Omental fat pad (tissue), 4 donors: ENCODE measurements at places on chromosomes 5 and 9. TPM values are rescaled to one million over a fixed set of nuclear protein-coding genes. Genes with fewer than 3 reads are reported as not detected.

GRCh38 chr5:138706655-138707480, 46.4 kb upstream of the CTNNA1 start:
- no peak for DNase-seq

DNA sequence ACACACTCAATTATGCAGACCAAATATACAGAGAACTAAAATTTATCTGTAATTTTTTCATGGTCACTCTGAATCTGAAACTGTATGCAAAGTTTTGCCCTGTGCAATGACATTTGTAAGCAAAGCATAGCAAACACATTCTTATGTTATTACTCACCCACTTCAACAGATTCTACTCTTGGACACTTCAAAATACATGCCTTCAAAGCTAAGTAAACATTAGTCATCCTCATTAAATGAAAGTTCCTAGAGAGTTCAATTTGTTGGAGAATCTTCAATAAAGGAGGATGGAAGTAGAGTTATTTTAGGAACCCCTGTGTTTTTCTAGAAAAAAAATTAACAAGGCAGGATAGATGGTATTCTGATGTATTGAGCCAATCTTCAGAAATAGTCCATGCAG, 639.7 kb upstream of the C9orf72 start:
- DNase-seq, result no peak

DNA sequence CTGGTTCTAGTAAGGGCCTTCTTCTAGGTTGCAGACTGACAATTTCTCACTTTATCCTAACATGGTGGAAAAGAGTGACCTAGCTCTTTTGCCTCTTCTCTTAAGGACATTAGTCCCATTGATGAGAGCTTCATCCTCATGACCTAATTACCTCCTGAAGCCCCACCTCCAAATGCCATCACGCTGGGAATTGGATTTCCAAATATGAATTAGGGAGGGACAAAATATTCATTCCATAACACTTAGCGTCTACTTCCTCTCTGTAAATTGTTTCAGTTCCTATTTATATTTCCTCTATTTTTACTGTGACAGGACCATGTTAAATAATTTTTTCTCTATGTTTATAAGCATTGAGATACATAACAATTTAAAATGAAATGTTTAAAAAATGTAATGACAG, 408.8 kb downstream of the CDH10 start:
- no peak for DNase-seq

- no peak for DNase-seq
Measured at GRCh38 chr5:181170237-181170825, 22.9 kb downstream of the OR2V2 start.

GRCh38 chr9:110776221-110776620, 107.6 kb downstream of the MUSK start:
- no peak for DNase-seq

GRCh38 chr9:88766778-88767503, 224.3 kb upstream of the S1PR3 start:
- DNase-seq, result no peak

GRCh38 chr9:34647084-34647403, 569 bp downstream of the GALT start:
- no peak for DNase-seq

DNA sequence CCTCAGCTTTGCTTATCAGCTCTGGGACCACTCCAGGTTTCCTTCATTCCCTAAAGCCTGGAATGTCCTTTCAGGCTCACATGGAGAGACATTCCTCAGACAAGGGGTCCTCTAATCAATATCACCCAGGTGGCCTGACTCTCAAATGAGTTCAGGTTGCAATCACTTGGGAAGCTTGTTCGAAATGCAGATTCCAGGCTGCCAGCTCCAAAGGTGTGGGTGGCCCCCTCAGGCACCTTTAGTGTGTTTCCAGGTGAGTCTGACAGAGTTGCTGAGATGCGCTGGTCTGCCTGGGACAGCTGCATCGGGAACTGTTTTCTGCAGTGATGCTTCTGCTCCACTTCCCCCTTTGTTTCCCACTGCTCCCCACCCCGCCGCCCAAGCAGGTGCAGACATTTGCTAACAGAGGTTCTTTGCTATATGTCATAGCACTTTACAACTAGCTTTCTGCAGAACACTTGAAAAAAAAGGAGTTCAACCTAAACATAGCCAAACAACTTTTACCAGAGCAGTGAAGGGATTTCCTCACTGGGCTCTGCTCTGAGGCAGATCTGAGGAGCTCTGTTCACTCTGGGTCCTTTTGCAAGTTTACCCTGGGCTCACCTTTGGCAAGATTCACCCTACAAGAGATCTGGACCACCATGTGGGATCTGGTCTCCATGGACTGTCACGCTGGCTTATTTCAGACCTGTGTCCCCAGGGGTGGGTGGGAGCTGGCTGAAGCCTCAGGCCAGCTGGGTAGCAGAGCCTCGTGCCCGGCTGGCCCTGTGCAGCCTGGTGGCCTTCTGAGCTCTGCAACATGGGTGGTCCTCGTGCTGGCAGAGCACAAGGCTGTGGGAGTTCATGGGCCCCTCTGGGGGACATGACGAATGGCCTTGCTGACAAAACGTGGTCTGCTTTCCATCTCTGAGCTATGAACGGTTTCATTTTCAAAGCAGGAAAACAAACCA, 539.6 kb downstream of the CCDC171 start:
- DNase-seq, result no peak

DNA sequence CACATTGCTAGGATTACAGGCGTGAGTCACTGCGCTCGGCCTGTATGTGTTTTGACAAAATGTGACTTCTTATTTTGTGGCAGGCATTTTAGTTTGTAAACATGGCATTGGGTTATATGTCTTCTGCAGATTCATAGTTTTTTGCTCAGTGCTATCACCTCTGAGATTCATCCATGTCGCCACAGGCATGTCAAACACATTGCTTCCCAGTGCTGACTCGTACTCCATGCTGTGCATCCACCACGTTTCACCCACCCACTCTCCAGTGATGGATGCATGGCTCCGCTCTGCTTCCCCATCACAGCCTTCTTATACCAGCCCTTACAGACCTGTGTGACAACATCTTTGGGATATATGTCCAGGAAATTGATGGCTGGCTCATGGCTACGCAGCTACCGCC, 158.8 kb downstream of the GAS1 start:
- no peak for DNase-seq

- no peak for DNase-seq
Measured at GRCh38 chr5:107476783-107477182, 194.0 kb downstream of the EFNA5 start.

GRCh38 chr9:8338767-8339510, 539.4 kb upstream of the DMAC1 start:
- DNase-seq, result no peak

GRCh38 chr5:124732428-124733328, 13.8 kb downstream of the ZNF608 start:
- DNase-seq, result no peak

GRCh38 chr9:132784286-132784830, 93.7 kb downstream of the AK8 start:
- DNase-seq, result no peak

DNA sequence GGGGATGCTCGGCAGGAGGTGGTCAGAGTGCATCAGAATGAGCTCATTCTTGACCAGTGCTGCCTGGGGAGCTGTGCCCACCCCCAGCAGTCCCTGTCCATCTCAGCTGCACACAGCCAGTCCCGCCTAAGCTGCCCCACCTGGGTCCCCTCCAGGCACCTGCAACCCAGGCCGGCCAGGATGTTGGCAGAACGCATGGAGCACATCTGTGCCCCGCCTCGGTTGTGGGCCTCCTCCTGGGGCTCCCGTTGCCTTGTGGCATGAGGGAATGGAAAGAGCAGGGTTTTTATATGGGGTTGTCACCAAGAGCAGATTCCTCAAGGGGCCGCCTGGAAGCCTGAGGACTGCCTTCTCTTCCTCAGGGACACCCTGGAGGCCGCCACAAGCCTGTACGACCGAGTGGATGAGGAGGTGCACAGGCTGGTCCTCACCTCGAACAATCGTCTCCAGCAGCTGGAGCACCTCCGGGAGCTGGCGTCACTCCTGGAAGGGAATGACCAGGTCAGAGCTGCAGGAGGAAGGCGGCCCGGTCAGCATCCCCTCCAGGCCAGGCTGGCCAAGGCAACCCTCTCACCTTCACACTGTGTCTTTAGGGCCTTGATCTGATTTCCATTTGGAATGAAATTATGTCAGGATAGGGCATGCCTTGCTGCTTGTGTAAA, 34.8 kb upstream of the LRRC14B start:
- DNase-seq, result no peak

DNA sequence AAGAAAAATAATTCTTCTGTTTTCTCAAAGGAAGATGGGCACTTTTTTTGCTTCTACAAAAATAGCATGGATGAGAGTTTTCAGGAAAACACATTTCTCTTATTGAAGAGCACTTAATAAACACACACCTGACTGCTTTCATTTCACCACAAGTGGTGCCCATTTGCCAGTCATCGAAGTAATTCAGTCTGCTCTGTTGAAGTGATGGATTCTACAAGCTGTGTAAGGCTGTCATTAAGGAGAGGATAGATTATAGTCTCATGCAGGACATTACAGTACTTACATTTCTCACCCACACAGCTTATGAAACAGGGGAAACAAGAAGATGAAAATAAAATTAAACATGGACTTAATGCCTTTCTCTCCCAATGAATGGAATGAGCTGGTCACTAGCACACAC, 165.2 kb downstream of the NR2F1-AS1 start:
- DNase-seq, result no peak

DNA sequence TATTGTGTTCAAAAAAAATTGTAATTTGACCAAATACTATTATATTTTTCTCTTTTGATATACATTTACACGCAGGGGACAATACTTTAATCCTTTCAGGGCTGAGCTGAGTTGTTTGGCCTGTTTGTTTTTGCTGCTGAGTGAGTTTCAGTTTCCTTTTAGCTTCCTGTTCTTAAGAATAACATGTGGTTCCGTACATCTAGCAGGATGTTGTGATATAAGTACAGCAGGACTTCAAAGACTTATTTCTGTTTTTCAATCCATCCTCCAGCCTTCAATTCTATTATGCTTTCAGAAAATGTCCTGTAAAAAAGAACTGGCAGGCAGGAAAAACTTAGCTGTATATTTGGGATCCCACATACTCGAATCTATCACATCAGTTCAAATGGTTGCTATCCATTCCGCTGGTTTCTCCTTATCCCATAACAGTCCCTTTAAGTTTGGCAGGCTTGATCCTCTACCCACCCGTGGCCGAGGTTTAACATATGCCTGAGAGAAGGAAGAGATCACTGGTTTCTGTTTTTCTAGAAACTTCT, 1037.3 kb upstream of the ACO1 start:
- DNase-seq, result no peak

- DNase-seq, result no peak
Measured at GRCh38 chr5:53322257-53322656, 158.2 kb upstream of the FST start.

- DNase-seq, result no peak
Measured at GRCh38 chr9:95605101-95605500, 88.3 kb upstream of the PTCH1 start.

- no peak for DNase-seq
Measured at GRCh38 chr5:72749362-72749997, 67.0 kb upstream of the TNPO1 start.

DNA sequence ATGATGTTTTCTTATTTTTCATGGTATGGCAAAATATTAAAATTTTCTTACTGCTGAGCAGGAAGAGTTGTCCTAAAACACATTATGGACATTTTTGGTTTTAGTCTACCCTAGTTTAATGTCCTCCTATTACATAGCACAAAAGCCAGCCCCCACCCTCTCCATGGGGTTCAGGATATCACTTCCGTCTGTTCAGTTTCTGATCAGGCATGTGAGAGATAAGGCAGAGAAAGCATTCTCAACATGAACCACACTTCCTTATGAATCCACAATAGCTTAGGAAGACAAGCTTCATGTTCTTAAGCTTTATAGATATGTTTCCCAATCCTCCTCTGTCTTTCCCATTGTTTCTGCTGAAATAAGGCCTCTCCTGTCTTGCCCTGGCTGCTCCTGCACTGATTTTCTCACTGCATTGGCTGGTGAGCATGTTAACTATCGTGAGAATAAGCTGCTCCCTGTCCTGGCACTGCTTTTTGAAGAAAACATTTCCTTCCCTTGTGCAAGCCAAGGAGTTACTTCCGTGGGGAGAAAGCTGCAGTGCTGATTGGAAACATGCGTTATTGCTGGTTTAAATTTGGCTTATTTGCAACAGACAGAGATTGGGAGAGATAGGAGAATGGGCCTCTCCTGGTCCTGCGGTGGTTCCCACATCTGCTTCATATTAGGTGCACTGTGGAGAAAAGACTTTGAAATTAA, 260.3 kb upstream of the RPS23 start:
- DNase-seq, result no peak

DNA sequence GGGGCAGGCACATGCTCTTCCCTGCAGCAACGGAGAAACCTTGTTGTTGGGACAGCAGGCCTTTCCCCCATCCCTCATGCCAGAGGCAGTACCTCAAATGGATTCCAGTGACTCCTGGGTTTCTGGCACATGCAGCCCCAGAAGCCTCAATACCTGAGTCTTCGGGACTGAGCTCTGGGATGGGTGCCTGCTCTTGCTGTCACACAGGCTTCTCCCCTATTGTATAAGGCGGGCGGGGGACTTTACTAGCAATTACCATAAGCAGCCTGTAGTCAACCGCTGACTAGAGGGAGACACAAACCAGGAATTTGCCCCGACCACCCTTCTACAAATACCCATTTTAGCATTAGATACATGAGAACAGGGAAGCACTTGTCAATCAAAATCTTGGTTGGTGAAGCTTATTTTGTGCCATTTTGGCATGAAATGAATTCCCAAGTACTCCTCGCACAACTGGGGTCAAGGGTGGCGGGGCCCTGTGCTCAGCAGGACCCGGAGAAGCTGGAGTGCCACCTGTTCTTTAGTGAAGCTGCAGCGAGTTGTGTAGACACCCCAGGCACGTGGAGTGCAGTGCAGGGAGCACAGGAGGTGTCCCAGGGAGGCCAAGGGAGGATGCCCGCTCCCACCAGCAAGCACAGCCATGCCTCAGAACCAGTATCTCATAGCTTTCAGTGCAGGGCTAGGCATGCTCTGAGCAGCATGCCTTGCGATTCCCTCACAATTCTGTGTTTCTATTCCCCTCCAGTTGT, 21.2 kb downstream of the S1PR3 start:
- no peak for DNase-seq

- DNase-seq, result no peak
Measured at GRCh38 chr5:35138232-35138631, 90.5 kb upstream of the AGXT2 start.

The EDIL3 gene
- total RNA-seq, result 4.0 TPM

The LCNL1 gene
- 0.28 TPM for total RNA-seq

The PCDHGB2 gene
- total RNA-seq, result 5.1 TPM

The NSMF gene
- total RNA-seq, result 30.6 TPM

The CAMK2A gene
- not detected for total RNA-seq

The SLU7 gene
- 76.7 TPM for total RNA-seq

The SETX gene
- 52.5 TPM for total RNA-seq

The PCDHGA7 gene
- 3.5 TPM for total RNA-seq

The NKD2 gene
- total RNA-seq, result 2.2 TPM
